ENCODE measurements at places on chromosomes 3 and 15.

DNA sequence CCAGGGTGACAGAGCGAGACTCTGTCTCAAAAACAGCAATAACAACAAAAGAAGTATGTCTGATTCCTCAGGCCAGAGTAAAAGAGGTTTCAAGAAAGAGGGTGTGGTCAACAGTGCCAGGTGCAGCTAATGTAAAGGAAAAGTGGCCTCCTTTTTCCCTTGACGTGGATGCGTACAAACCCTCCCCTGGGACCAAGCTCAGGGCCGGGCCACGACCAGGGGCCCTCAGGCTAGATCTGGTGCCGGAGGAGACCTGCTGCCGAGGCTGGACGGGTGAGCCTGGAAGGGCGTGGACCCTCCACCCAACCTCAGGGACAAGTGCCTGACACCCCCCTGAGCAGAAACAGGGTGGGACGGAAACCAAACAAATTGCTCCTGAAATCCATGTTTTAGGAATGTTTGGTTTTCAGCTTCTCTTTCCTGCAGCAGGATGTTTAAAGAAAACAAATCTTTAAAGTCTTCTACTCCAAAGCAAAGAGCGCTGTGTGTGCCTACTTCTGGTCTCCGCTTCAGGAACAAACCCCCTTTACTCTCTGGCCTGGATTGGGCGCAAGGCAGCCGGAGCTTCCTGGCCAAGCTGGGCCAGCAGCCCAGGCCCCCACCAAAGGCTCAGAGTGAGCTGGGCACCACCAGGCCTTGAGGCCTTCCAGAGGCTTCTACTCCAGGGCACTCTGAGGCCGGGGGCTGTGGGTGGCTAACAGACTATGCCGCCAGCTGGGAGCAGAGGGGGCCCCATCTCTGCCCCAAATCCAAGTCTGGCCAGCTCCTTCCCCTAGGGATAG, 21.4 kb downstream of the ZDHHC19 start:
- no peak for DNase-seq

DNA sequence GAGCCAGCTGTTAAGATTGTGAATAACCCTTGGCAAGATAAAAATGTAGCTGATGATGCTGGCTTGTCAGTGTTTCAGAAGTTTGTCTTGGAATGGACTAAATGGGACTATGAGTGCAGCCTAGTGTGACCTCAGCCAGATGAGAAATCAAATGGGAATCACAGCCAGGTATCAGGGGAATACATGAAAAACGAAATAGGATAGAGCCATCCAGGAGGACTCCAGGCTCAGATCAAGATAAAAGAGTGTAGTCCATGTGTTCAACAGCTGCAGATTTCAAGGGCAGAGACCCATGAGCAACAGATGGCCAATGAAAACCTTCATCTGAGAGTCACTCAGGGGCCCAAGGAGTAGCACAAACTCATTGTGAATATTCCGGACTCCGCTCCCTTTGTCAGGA, 1080.9 kb upstream of the CADM2 start:
- DNase-seq = no peak

DNA sequence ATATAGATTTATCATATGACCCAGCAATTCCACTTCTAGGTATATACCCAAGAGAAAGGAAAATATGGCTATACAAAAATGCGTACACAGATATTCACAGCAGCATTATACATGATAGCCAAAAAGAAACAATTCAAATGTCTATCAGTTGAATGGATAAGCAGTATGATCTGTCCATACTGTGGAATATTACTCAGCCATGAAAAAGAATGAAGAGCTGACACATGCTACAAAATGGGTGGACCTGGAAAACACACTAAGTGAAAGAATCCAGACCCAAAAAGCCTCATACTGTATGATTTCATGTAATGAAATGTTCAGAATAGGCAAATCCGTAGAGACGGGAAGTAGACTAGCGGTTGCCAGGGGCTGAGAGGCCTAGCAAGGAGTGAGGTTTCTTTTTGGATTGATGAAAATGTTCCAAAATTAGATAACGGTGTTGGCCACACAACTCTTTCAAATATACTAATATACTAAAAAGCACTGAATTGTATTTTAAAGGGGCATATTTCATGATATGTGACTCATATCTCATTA, 33.4 kb downstream of the FGD5 start:
- DNase-seq = no peak

DNA sequence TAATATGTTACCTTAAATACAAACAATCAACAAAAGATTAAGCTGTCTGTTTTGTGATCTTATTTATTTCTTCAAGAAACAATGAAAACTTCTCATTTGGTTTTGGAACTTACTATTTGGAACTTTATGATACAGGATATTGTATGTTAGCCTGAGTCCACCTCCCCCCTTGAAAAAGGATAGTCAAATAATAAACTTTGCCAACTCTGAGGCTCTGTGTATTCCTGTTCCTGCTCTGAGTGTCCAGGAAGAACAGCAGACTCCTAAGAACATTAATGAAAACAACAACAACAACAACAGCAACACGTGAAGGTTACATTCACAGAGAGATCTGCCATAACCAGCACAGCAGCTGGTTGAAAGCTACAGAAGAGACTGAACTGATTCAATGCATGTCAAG, 108.1 kb upstream of the AADACL2 start:
- no peak for DNase-seq

DNA sequence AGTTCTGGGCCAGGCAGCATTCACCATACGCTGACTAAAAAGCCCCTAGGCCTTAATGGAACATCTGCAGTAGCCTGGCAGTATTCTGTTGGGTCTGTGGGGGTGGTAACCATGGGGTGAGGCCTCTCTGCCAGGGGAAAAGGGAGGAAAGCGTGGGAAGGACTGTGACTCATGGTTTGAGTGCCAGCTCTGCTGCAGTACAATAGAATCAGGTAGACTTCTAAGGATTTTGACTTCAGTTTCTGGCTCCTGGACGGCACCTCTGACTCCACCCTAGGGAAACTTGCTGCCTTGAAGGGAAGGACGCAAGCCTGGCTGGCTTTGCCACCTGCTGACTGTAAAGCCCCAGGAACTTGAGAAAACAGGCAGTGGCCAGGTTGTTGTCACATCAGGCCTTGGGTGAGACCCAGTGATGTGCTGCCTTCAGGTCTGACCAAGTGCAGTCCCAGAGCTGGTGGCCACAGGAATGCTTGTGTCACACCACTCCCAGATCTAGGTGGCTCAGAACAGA, 148.6 kb downstream of the SUCNR1 start:
- DNase-seq = no peak

DNA sequence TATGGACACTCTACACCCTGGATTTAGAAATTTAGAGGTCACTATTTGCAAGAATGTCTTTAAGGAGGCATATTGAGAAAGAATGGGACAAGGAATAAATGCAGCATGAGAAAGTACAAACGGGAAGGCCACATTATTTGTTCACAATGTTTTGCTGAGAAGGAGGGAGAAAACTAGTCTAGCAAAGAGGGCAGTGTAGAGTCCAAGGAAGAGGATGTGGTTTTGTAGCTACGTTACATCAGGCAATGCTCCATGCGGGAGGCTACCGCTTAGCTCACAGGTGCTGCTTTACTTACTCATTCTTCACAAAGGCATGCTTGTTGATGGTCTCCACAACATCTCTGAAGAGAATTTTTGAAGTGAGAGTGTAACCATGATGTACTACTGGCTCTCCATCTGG, 191.1 kb downstream of the PLCH1 start:
- DNase-seq = no peak
